ENCODE measurements at places on chromosomes 11 and 22. TPM values are rescaled to one million over a fixed set of nuclear protein-coding genes. Genes with fewer than 3 reads are reported as not detected.

DNA sequence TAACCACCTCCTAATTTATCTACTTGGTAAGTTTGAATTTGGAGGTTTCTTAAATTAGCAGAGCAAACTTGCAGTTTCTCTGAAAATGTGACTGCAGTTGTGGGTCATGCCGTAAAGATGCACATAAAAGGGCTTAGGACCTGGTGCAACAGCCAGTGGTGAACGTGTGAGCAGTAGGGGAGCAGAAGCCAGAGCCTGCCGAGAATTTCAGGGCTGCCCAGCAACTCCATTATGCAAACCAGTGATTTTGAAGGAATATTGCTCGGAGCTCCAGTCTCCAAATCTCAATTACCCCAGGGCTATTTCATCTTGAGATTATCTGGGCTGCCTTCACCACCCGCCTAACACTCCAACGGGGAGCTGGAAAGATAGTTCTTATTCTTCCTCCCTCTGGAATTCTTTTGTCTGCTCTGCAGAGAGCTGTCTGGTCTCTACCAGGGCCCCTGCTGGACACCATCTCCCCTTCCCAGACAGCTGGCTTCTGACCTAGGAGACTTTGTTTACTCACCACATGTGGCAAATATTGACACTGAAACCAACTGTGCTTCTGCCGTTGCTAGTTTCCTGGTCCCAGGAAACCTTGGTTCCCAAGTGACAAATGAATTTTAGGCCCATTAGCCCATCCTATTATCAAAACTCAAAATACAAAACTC lies 93.9 kb downstream of the DSCAML1 start:
- H3K36me3 ChIP-seq, result no peaks in the 10 kb centered on the region
- H3K4me1 ChIP-seq, result peaks cover 4% of the 10 kb centered on the region
- no peak for DNase-seq
- H3K4me3 ChIP-seq, result no peak overlapping the region
- H3K27ac ChIP-seq, result no peak overlapping the region

DNA sequence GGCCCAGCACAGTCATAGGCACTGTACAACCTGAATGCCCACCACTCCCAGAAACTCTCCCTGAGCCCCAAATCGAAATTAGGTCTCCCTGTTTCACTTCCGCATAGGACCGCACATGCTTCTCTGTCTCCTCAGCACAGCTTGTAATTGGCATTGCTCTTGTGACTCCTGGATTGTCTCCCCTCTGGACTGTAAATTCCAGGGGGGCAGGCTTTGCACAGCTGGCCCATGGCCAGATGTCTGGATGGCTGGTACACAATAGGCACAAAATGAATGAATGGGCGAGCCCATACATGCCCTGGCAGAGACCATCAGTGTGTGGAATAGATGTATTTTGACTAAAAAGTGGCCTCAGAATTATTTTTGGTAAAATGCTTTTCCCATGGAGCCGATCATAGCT lies 63.3 kb upstream of the PHF21B start:
- peaks cover 13% of the 10 kb centered on the region for H3K4me1 ChIP-seq
- H3K4me3 ChIP-seq, result no peak overlapping the region
- no peaks in the 10 kb centered on the region for H3K36me3 ChIP-seq
- H3K27ac ChIP-seq, result no peak overlapping the region
- DNase-seq, result no peak
- H3K27me3 ChIP-seq, result peaks cover 24% of the 10 kb centered on the region

DNA sequence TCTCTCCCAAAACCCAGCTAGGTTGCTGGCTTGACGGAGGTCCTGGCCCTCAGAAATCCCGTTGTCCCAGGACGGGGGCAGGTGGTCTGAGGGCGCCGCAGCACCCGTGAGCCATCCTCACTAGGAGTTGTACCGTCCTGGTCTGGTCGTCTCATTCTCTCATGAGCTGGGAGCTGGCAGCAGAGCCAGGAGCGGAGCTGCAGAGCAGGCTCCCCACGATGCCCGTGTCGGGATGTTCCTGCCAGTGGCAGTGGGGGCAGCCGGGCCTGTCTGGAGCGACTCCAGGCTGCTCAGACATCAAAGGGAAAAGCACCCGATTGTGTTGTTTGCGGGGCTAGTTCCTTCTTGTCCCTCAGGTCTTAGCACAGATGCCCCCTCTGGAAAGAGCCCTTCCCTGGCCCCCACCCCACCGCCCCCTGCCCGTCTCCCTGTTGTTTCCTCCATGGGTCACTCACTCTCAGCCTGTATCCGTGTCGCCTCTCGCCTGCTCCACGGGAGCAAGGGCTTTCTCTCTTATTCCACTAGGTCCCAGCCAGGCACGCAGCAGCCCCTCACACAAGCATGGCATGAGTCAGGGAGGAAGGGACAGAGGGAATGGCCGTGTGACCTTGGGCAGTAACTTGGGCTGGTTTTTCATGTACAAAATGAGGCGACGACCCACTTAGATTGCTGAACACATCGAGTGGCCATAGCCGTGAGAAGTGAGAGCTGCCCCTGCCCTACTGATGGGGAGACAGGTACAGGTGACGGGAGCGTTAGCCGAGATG lies 23.2 kb upstream of the MGAT3 start:
- H3K27me3 ChIP-seq, result no peaks in the 10 kb centered on the region
- no peak for DNase-seq
- no peak overlapping the region for H3K27ac ChIP-seq
- peaks cover 14% of the 10 kb centered on the region for H3K36me3 ChIP-seq
- H3K4me3 ChIP-seq, result no peak overlapping the region

DNA sequence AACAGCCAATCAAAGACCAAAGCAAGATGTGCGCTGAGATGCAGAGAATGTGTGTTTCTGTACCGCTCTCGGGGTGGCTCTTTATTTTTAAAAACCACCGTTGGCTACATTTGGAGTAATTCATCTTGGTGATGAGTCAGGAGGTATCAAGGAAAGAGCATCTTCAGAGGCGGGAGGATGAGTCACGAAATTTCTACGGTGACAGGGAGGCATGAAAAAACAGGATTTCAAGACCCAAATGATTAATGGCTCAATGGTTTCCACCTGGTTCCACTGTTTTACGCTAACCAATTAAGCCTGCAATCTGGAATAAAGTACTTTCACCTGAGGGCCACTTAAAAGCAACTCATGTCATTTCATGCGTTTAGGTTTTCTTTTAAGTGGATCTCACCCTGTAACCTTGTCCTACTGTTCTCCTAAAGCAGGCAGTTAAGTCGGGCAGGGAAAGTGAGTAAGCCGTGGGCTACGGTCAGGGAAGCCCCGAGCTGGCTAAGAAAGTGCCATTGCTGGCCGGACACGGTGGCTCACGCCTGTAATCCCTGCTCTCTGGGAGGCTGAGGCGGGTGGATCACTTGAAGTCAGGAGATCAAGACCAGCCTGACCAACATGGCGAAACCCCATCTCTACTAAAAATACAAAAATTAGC lies 74.6 kb downstream of the CELSR1 start:
- no peak overlapping the region for H3K4me3 ChIP-seq
- H3K4me1 ChIP-seq, result no peaks in the 10 kb centered on the region
- no peak overlapping the region for H3K27ac ChIP-seq
- DNase-seq, result no peak

DNA sequence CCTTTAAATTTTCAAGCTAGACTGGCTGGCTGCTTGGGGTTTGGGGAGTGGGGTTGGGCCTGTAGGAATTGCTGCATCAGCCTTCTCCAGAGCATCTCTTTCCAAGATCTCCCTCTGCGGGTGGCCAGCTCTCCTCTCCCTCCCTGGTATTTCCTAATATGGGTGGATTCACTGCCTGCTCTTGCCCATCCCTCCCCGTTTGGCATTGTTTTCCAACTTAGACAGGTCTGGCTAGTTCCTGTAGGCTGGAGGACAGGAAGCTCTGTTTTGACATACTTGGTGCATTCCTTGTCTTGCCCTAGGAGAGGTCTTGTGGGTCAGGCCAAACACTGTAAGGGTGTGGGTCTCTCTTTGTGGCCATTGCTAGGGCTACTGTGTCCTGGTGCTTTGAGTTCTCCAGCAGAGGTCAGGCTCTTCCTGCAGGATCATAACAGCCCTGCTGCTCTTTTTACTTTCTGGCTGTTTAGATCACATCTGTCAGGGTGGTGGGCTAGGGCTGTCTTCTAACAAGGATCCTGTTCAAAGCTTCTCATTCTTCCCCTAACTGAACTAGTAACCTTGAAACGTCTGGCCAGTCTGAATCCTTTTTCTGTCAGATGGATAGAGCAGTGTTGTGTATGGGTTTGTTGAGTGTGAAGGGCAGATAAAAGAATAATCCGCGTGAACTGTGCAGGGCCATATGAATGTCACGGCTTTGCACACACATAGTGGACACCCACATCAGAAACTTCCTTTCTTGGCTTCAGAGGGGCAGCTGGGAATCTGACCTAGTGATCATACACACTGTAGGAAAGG lies 18.3 kb upstream of the MICALL1 start:
- H3K27me3 ChIP-seq, result no peaks in the 10 kb centered on the region
- H3K27ac ChIP-seq, result no peak overlapping the region
- peaks cover 1% of the 10 kb centered on the region for H3K4me1 ChIP-seq
- no peak for DNase-seq

CNGA4 gene
- total RNA-seq, result not detected

PSMA1 gene
- 329 TPM for total RNA-seq

MLC1 gene
- total RNA-seq, result 0.39 TPM

All from activated T-helper 2 cell treated with anti-CD3 and anti-CD28 coated beads, Interferon-gamma antibody, Interleukin-2, Interleukin-4, amounts not matched to agents 10 μg/mL and 5 μg/mL and 100 μg/mL, durations not matched to agents 14 hours and 24 hours and 36 hours (primary cell).